ENCODE measurements at places on chromosomes 5 and 9. TPM values are rescaled to one million over a fixed set of nuclear protein-coding genes. Genes with fewer than 3 reads are reported as not detected.
A peak's percentile ranks its signal among the peaks of the same experiment; 100 is the strongest.

DNA sequence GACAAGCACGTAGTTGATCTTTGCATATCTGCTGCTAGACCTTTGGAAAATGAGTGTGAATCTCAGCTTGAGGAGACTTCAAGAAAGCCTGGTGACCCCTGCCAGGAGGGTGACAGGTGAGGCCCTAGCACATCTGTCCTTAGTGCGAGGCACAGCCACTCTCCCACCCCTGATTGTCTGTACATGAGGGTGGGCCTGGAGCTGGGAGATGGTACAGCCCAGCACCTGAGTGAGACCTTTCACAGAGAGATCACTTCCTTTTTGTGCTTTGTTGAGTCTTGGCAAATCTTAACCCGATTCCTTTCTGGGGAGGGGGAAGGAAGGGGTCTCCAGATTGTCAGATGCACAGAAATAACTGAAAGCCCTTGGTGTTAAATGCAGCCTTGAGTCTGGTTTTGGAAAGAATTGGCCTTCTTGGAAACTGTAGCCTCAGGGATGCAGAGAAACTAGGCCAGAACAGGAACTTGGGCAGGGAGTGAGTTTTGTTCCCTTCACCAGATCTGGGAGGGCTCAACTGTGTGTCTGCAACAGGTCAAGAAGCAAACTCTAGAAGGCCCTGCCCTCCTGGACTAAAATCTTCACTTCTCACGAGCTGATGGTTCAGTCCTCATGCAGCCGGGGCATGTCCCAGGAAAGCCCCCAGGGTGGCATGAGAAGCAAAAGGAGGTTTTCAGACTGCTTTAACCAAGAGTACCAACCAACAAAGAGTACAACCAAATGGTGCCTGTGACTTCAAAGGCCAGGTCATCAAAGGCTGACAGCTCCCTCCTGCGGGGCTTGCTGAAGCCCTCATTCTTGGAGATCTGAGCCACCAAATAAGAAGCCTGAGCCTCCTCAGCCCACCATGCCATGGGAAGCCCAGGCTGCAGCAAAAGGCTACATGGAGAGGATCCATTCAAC, 20.8 kb upstream of the SEMA4D start:
- DNase-seq, result peak; percentile 35

GRCh38 chr5:81553567-81554212, 159.8 kb upstream of the ACOT12 start:
- no peak for DNase-seq

GRCh38 chr9:118575341-118576070, 793.7 kb downstream of the BRINP1 start:
- no peak for DNase-seq

Gene ACOT12
- not detected for total RNA-seq

- DNase-seq, result no peak
Measured at GRCh38 chr9:14216612-14217194, 97.2 kb downstream of the NFIB start.

Gene WDR38
- total RNA-seq, result not detected

Gene FOXD4L3
- not detected for total RNA-seq

DNA sequence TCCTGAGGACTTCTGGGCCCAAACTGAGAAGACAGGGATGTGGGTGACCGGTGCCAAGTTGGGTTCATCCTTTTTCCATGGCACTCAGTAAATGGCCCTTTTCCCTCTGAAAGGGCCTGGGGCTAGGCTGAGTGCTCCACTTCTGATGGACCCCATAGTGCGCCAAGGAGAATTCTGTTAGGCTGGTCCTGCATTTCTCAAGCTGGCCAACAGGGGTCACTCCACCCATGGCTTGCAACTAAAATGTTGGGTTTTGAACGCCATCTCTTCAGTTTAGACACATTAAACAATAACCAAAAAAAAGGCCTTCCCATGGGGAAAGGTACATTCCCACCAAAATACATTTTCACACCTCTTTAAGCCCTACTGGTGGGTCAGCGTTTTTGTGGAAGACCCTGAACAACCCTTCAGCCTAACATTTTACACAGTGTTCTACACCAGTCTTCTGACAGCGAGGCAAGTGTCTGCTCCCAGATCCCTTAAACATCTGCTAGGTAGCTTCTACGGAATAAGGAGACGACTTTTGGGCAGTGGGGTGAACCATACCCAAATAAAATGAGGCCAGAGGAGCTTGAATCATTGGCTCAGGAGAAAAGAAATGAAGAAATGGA, 27.3 kb downstream of the CNTFR start:
- peak; percentile 50 for DNase-seq

GRCh38 chr9:95120781-95121370, 196.6 kb downstream of the FANCC start:
- no peak for DNase-seq

Gene OR13D1
- not detected for total RNA-seq
